NAMALWA (cell line): ENCODE measurements at places on chromosomes 6 and 20.

GRCh38 chr6:138013959-138014358, 93.3 kb downstream of the PERP start:
- DNase-seq: no peak

DNA sequence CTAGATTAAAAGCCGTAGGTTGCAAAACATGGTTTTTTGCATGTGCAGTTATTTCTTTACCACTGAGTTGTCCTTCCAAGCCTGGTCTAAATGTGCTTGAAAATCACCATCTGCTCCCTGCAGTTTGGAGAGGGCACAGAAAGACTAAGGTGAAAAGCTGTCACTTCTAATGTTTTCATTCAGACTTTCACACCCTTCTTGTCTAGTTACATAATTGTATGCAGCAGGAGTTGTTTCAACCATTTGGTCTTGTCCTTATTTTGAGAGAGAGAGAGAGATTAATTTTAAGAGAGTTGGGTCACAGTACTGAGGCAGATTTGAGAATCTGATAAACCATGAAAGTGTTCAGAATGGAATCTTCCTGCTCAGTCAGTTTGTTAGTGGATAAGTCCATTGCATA, 82.5 kb downstream of the ARID1B start:
- DNase-seq: no peak

- DNase-seq: no peak
Observed at GRCh38 chr6:96991618-96992342, 67.3 kb downstream of the KLHL32 start.

GRCh38 chr20:12970372-12970821, 38.4 kb upstream of the SPTLC3 start:
- peak; percentile 45 for DNase-seq

- DNase-seq: no peak
Observed at GRCh38 chr20:34023937-34024722, 30.4 kb downstream of the RALY start.

DNA sequence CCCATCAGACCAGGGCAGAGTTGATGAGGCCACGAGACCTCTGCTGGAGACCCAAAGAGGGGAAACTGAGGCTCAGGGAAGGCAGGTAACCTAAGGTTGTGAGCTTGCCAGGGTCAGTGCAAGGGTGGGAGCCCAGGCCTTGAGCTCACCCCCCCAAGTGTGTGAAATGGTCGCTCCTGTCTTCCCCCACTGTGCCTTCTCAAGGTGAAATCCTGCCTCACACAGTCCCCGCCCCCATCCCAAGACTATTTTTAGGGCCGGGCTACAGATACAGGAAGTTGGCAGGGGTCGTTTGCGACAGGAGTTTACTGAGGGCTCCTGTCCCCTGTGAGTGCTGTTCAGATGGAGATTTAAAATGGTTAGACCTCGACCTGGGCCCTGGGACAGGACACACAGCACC, 18.7 kb upstream of the GATA5 start:
- DNase-seq: peak; percentile 42

GRCh38 chr6:1145768-1146218, 166.1 kb upstream of the FOXQ1 start:
- DNase-seq: no peak

DNA sequence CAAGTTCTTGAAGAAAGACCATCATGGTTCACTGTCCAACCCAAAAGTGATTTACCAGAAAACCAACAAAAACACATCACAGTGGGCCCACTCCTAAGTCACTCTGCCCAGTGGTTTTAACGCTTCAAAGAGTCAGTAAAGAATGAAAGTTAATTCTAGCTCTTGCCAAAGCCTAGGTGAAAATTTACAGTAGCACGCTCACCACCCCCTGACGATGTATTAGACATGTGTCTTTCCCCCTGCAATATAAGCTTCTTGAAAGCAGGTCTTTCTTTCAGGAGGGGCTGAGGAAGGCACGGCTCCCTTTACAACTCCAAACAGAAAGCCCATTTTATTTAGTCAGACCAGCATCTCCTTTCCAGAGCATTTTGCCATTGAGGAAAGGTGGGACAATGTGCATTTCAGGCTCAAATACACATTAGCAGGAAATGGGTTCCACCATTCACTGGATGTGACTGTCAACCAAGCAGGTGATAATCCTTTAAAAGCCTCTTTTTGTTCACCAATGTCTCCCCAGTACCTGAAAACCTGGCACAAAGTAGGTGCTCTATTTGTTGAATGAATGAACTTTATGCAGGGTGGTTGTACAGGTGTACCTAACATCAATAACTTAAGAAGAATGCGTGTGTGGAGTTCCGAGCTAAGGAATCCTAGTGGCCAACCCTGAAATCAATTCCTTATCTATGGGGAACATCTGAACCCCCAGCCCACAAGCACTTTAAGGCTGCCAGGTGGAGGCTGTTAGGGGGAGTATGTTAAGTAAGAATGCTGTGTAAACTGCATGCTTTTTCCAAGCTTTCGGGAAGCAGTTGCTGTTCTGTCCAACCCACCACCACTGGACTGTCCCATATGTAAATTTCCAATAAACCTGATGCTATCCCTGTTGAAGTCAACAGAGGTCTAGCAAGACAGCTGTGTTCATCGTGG, 11.4 kb downstream of the EZR start:
- peak; percentile 57 for DNase-seq

GRCh38 chr6:97450087-97450486, 167.1 kb upstream of the MMS22L start:
- no peak for DNase-seq

DNA sequence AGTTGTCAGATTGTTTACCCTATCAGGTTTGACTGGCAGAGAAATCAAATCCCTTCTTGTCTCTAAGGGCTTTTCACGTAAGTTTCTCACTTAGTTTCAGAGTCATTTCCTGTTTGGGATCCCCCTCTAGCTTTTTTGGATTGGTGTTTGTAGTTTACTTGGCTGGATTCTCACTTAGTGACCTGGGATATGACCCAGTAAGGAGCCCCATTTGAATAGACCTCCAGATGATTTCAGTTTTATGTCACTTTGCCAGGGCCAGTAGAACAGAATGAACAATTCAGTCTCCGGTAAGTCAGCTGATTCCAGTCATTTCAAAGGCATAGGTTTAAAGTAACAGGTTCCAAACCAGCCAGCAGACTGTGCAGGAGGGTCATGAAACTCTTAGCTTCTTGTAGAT, 8.2 kb downstream of the FAM135A start:
- no peak for DNase-seq

GRCh38 chr6:154514481-154514880, 4.0 kb upstream of the CNKSR3 start:
- no peak for DNase-seq

DNA sequence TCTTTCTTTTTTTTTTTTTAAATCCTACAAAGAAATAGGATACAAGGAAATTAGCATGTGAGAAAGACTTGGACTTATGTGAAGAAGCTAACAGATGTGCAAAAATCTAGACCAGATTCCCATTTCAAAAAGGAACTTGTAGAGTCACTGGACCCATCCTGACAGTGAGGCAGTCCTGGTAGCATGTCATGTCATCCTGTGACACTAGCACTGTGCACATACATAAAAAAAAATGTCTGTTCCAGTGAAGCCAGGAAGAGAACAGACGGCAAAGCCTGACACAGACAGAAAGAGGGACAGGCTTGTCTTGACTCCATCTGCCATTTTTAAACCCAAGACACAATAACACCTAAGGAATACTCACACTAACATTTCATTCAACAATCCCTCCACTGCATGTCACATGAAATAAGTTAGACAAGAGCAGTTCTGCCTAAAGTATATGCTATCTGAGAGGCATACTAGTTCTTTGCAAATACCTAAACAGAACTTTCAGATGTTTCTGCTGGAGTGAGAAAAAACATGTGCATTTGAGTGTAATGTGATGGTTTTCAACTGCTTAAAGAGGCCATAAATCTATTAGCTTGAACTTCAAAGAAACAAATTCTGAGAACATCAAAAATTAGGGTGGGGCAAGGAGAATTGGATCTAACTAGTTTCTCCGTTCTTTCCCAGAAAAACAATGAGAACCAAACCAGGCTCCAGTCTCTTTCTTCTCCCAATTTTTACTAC, 159.6 kb downstream of the BACH2 start:
- no peak for DNase-seq

GRCh38 chr20:38196592-38196991, 31.5 kb upstream of the TGM2 start:
- peak; percentile 10 for DNase-seq

- DNase-seq: no peak
Observed at GRCh38 chr6:86535100-86535499, 402.2 kb upstream of the HTR1E start.

- DNase-seq: no peak
Observed at GRCh38 chr6:14921878-14922671, 323.8 kb upstream of the JARID2 start.

GRCh38 chr6:15063253-15063853, 182.5 kb upstream of the JARID2 start:
- DNase-seq: no peak

DNA sequence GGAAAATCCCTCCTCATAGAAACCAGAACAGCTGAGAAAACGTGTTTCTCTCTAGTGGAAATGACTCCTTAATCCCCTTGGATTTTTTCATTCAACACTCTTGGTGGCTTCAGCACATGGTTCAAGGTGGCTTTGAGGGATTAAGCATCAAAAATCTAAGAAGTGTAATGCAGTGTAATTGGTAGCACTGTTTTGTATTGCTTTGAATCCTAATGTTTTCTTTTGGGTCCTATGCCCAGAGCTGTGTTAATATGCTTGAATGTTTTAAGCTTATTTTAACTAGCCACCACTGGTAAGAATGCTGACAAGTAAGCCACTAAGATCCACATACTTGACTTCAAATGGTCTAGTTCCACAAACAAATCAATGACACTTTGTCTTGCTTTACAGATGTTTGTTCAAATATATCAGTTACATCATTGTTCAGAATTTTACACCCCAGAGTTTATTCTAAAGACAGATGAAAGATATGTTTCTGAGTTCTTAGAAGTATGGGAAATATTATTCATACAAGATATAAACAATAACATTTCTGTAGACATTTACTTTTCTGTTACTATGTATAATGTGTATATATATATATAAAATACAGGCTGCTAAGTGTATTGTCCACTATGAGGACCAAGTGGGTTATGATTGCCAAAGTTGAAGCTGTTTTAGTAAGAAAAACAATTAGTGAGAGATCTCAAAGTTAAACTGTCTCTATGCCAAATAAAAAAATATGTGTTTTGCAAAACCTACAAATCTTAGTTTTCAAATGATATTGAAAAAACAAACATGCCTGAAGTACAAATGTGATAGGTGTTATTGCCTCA, 220.8 kb downstream of the OGFRL1 start:
- DNase-seq: no peak

DNA sequence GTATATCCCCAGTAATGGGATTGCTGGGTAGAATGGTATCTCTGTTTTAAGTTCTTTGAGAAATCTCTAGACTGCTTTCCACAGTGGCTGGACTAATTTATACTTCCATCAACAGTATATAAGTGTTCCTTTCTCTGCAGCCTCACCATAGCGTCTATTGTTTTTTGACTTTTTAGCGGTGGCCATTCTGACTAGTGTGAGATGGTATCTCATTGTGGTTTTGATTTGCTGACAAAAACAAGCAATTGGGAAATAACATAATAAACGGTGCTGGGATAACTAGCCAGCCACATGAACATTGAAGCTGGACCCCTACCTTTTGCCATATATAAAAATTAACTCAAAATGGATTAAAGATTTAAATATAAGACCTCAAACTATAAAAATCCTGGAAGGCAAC, 14.2 kb downstream of the OR2A4 start:
- DNase-seq: no peak

DNA sequence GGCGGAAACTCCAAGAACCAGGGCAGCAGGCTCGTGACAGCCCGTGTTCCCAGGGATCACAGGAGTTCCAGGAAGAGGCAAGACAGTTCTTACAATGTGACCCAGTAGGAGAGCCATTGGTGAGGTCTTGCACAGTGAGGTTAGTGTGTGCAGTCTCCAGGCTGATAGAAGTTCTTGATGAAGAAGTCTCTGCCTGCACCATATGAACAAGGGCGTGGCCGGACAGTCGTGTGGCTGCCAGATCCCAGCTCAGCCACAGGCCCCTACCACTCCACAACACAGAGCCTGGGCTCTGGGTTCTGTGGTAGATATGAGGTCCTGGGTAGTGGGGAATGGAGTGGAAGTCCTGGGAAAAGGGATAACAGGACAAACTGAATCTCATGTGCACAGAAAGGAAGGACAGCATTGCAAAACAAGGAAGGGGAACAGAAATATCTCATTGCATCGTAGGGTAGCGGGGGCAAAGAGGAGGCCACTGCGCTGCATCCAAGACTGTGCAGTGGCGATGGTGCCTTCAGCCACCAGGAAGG, 65.2 kb downstream of the STX11 start:
- DNase-seq: peak; percentile 36

- no peak for DNase-seq
Observed at GRCh38 chr6:99745651-99746050, 139.0 kb downstream of the PRDM13 start.

DNA sequence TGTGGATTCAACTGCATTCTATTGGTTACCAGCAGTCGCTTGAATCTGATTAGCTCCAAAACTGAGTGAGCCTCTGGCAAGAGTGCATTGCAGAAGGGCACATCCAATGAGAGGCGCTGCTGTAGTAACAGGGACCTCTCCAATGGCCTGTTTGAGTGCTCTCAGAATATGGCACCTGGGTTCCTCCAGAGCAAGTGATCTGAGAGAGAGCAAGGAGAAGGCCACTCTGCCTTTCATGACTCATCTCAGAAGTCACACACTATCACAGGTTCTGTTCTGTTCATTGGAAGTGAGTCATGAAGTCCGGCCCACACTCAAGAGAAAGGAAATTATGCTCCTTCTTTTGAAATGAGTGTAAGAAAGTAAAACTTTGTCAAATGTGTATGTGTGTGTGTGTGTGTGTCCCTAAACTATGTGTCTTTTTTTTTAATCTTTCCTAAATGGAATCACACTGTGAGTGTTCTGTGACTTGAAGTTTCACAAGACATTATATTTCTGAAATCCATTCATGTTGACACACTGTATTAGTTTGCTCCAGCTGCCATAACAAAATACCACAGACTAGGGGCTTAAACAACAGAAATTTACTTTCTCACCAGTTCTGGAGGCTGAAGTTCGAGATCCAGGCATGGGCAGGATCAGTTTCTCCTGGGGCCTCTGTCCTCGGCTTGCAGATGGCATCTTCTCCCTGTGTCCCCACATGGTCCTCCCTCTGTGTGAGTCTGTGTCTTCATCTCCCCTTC, 138.3 kb upstream of the CDYL start:
- no peak for DNase-seq

DNA sequence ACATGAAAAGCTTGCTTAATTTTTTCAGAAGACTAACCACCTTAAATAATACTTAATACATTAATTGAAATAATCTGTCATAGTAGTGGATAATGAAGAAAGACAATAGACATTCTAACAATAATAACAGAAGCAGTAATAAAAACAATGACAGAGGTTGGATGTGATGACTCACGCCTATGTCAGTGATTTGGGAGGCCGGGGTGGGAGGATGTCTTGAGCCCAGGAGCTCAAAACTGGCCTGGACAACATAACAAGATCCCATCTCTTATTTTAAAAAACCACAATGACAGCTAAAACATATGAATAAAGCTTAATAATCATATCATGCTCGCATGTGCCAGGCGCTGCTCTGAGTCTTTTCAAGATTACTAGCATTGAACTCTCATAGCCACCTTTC, 105.5 kb downstream of the IPCEF1 start:
- DNase-seq: no peak
